ENCODE measurements at places on chromosomes 1 and 21. TPM values are rescaled to one million over a fixed set of nuclear protein-coding genes. Genes with fewer than 3 reads are reported as not detected.

DNA sequence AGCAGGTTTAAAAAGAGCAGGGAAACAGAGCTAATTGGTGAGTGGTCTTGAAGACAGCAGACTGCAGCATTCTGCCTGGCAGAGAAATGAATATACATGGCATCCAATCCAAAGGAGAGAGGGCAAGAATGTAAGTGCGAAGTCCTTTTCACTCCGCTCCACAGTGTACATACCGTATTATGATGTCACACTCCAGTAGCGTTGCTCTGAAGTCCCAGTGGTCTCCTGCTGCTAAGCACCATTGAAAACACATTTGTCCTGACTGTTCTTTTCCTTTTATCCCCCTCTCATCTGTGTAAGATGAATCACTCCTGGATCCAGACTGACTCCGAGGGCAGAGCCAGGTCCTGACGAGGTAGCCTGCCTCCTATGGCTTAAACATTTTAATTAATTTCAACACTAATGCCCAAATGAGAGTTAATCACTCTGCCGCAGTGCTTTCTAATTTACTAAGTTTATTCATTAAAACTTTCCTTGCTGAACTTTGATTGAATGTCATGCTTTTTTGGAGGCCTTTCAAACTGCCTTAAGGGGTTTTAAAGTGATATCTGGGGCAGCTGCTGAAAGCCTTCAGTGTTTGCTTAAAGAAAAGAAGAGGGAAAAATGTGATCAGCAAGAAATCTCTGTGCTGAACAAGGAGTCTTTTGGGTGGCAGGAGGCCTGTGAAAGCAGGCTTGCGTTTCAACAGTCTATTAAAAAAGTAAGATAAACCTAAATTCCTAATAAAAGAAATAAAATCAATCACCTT is 227.2 kb downstream of the ATG4C start:
- ATAC-seq = no peak

- no peak for ATAC-seq
Measured at GRCh38 chr1:224427346-224427745, 7.3 kb downstream of the WDR26 start.

DNA sequence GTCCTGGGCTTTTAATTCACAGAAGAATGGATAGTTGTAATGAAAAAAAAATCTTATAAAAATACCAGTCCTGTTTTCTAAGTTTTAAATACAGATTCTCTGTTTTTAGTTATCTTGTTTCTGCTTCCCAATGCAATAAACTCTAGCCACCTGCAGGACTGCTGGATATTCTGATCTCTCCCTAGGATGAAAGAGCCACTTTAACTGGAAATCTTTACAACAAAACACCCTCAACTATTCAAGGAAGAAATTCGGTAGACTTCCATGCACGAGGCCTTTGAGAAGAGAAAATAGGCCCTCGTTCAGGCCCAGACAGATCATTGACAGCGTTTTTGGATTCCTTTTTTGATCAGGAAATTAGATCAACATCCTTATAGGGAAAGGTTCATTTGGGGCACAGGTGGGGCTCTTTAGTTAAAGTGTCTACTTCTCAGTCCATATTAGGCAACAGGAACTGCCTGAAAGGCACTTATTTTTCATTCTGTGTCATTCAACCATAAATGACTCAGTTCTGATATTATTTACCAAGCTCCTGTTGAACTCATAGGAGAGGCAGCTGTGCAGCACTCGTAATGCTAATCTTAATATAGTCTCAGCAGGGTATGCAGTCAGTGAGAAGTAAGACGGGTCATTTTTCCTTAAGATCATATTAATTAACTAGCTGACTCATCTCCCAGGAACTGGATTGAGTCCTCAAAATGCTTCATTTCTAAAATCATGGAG is 71.1 kb upstream of the ERRFI1 start:
- ATAC-seq = no peak

The SLC25A34 gene
- total RNA-seq = 2.0 TPM
